Karpas-422 (cell line): ENCODE measurements at places on chromosomes 1 and 21. TPM values are rescaled to one million over a fixed set of nuclear protein-coding genes. Genes with fewer than 3 reads are reported as not detected.
A peak's percentile ranks its signal among the peaks of the same experiment; 100 is the strongest.

The SLC44A3 gene
- total RNA-seq: not detected in 2 replicates

The OR2T29 gene
- total RNA-seq: not detected in 2 replicates

The ALX3 gene
- total RNA-seq: not detected in 2 replicates

The PRDM15 gene
- total RNA-seq: 3.0 and 14.6 TPM in 2 replicates

The ATP6V1G3 gene
- not detected in 2 replicates for total RNA-seq

The LAD1 gene
- total RNA-seq: 0.76 and 1.2 TPM in 2 replicates

The TRAF5 gene
- 19.7 and 39.7 TPM in 2 replicates for total RNA-seq

DNA sequence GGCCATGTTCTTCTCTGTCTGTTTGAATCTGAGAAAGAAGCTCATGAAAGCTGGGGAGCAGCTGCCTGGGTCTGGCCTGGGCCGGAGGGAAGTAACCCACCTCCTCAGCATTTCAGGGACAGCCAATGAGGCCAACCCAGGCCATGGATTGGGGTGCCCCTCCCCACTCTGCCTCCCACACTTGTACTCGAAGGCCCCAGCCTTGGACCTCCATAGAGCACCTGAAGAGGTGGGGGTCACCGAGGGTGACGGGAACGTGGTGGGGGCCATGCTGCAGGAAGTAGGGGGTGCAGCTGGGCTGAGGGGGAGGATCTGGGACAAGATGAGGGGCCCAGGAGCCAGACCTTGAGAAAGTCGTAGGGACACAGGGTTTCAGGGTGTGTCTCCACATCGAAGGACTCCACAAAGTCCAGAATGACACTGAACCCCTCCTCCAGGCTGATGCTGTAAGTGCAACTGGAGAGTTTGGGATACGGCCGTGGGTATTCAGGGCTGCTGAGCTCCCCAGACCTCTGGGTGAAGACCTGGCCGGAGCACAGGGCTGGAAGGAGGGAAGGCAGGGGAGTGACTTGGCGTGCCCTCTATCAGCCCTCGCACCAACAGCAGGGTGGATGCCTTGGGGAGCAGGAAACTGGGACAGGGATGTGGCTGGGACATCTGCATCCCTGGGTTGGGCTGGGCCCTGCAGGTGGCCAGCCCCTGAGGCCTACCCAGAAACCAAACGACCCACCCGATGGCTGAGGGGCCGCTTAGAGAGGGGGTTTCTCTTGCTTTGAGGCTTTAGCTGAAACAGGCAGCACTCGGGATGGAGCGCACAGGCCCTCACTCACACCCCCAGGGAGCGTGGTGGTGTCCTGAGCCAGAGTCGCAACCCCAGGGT, 3.8 kb downstream of the MASP2 start:
- no peak for DNase-seq

DNA sequence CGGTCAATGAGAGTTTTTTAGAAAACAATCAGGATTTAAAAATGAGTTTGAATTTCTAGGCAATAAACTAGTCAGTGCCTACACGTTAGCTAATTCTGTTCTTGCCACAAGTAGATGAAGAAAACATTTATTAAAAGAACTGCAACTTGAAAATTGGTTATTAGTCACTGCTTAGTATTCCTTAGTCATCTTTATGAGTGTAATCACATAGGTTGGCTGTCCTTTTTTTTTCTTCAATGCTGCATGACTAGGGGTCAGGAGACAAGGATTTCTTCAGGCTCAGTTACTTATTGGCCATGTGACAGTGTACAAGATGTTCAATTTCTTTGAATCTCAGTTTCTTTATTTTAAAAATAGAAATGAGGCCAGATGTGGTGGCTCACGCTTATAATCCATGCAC, 17.1 kb downstream of the SOAT1 start:
- DNase-seq: no peak

- no peak for DNase-seq
These were observed 12.9 kb downstream of the TRABD2B start for GRCh38 chr1:47984175-47984789.

DNA sequence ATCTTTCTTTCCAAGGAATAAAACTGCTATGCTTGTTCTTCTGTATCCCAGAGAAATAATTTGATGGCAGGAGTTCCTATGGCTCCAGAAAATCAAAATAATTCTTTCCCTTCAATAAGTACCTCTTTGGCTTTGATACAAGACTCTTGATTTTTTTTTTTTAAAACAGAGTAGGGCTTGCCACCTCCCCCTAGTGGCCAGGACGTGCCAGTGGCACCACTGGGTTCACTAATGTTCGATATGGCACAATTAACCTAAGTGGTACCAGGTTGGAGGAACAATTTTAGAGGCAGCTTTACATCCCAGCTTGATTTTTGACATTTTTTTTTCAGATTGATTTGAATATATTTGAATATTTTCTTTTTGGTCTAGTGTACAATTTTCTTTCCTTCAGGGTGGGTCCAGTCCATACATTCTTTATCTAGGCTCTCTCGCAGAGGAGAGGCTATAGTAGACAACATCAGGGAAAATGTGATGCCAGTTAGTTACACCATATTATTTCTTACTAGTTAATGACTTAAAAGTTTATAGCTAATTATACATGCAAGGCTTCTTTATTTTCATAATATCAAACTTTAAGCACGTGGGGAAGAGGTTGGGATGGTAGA, 330.9 kb downstream of the S1PR1 start:
- DNase-seq: peak; percentile 85

- DNase-seq: peak; percentile 54
These were observed 71.4 kb downstream of the USP1 start for GRCh38 chr1:62508187-62508758.

DNA sequence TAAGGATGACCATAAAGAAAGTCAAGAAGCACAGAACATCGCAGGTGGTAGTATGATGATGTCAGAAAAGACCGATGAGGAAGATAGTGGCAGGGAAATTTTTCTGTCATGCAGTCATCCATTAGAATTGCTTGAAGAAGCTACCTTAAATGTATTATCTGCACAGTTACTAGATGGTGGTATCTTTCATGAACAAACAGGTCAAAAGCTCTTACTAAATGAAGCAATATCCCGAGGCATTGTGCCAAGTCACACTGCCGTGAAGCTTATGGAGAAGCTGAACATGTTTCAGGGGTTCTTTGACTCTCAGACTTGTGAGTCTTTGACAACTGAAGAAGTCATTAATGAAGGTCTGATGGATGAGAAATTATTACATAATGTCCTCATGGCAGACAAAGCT, 128.8 kb downstream of the MACF1 start:
- DNase-seq: no peak

GRCh38 chr21:18529254-18529653, 125.7 kb upstream of the TMPRSS15 start:
- DNase-seq: no peak

DNA sequence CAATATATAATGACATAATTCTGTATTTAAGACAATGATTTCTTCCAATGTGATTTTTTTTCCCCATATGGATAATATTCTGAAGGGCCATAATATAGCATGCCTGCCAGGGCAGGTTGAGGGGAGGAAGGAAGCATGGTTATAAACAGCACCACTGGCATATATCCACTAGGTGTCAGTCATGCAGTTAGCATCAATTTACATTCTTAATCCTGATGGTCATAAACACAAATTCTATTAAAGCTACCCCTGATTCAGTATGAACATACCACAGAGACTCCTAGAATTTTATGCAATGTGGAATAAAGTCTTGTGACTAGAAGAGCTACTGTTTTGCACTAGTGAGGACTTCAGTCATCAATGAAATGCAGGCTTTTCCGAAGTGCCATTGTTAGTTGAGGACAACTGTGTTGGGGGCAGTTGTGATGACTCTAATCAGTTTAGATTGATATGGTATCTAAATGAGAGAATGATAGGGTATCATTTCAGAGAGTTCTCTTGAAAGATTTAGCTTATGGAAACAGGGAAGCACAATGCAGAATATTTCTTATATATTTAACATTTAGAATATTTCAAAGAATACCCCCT, 342.7 kb upstream of the NR5A2 start:
- peak; percentile 78 for DNase-seq

DNA sequence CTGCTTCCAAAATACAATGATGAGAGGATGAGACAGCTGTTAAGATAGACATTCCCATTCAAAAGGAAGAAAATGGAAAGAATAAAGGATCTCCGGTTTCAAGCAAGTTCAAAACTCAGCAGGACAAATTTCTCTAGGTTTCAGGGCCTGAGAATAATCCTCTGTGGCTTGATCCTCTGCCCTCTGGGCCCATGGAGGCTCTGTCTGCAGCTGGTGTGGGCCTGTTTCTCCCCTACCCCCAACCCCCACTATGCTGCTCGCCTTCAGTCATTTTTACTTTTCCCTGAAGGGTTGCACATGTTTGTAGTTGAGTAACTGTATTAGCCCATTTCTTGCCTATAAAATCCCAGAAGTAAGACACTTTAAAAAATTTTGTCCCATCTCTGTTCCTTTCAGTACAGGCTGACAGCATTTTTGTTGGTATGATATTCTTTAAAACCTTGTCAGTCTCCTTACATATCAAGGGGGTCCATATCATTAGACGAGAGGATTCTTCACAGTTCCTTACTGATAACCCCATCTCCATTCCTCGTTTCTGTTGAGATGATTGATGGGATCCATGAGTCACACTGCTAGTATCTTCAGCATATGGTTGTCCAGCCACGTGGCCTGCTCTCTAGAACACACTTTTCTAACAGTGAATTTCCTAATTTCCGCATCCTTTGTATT, 10.5 kb downstream of the ZMYM4 start:
- DNase-seq: no peak

DNA sequence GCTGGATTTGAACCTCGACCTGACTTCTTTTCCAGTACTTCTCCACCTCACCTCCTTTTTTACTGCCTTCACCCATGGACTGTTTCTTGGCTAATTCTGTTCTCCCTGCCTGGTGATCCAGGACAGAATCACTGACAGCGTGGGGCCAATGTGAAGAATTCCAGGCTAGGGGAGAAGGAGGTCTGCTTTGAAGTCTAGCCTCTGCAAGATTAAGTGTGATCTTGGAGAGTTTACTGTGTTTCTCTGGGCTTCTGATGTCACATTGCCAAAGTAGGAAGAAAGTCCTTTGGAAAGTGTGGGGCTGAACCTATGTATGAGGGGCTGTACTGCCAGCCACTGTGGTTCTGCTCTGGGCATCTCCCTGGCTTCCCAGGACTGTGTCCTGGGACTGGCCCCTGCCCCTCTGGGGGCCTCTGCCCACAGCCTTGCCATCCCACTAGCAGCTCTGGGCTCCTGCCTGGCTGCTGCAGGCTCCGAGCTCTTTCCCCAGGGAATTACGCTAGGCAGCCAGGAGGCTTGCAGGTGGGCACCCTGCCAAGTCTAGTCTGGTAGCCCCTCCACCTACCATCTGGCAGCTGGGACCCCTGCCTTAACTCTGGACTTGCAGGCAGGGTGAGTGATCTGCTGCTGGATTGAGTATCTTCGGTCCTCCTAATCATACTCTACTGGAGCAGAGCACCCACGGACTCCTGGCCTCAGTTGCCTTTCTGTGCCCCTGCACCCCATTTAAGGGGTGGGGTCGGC, 52.2 kb downstream of the YARS1 start:
- no peak for DNase-seq

GRCh38 chr21:39000496-39000895, 182.8 kb downstream of the PSMG1 start:
- DNase-seq: no peak

DNA sequence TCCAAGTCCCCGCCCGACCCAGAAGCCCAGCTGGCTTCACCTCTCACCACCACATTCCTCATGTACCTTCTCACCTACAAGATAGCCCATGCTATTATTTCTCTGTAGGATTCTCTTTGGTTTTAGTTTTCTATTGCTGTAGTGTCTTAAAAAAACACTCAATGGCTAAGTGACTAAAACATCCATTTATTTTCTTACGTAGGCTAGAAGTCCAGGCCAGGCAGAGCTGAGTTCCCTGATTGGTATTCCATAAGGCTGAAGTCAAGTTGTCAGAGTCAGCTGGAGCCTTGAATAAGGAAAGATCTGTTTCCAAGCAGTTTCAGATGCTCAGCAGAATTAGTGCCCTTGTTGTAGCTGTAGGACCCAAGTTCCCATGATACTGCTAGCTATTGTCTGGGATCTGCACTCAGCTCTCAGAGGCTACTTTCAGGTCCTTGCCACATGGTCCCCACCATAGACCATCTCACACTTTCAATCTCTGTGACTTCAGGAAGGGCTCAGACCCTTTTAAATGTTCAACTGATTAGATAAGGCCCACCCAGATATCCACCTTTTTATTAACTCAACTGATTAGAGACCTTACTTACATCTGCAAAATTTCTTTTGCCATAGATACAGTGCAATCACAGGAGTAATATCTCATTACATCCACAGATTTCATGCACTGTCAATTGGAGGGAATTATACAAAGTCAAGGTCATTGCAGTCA, 371.0 kb downstream of the TGFB2 start:
- no peak for DNase-seq

- DNase-seq: no peak
These were observed 749 bp downstream of the EXOSC10 start for GRCh38 chr1:11098931-11099309.

GRCh38 chr1:54335011-54335754, 71.0 kb downstream of the SSBP3 start:
- DNase-seq: no peak

- no peak for DNase-seq
These were observed 36.7 kb downstream of the CHD5 start for GRCh38 chr1:6143395-6143794.

DNA sequence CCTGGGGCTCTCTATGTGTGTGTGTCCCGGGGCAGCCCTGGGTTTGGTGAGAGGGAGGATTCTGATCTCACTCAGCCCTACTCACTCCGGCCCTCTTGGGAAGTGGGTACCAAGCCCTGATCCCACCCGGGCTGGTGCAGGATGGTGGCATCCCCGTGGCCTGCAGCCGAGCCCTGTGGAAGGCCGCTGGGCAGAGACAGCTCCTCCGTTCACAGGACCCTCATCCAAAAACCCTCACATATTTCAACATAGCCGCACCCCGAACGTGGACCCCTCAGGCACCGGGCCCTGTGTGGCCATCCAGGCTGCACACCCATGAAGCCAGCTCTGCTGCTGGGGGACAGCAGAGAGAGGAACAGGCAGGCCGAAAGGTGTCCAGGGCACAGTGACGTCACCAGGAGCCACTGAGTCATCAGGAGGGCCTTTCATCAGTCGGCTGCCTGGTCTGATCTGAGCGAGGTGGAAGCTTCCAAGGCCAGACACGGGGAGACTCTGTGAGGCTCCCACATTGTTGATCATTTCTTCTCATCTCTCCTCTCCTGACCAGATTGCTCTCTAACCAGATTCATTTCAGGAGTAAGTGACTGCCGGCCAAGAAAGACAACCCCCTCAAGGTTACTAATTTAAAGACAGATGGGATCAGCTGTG, 16.2 kb upstream of the GPR157 start:
- DNase-seq: no peak

GRCh38 chr1:219027146-219027673, 146.5 kb upstream of the LYPLAL1 start:
- no peak for DNase-seq

- DNase-seq: no peak
These were observed 117.1 kb upstream of the COL6A1 start for GRCh38 chr21:45864436-45864835.

DNA sequence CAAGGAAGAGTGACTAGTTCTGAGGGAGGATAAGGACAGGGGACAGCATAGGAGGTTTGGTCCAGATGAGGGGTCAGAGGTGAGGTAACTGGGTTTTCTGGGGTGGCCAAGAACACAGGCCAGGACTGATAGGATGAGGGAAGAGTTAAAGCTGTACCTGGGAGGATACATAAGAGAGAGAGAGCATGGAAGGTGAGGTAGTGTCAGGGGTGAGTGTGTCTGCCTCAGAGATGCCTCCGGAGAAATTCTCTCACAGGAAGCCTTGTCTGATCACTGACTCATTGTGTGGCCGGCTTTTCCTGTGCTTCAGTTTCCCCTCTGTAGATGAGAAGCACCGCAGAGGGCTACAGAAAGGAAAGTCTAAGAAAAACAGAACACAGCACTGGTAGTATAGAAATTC, 40.2 kb downstream of the FASLG start:
- no peak for DNase-seq

GRCh38 chr21:33380483-33380998, 22.7 kb upstream of the IFNGR2 start:
- peak; percentile 88 for DNase-seq
